ENCODE measurements at places on chromosomes 11 and 22. TPM values are rescaled to one million over a fixed set of nuclear protein-coding genes. Genes with fewer than 3 reads are reported as not detected.

Gene POLDIP3
- 60.1 TPM for total RNA-seq

Gene KRTAP5-2
- total RNA-seq = not detected

Gene PTPN5
- total RNA-seq = not detected

Gene UCP2
- 36.8 TPM for total RNA-seq

Gene ROM1
- 7.0 TPM for total RNA-seq

Gene GVQW3
- total RNA-seq = 12.5 TPM

Gene APOA1
- not detected for total RNA-seq

Gene OR52D1
- total RNA-seq = not detected

Gene RFPL2
- not detected for total RNA-seq

Gene FXYD2
- not detected for total RNA-seq

Gene FADS2
- 514 TPM for total RNA-seq

Gene C22orf15
- total RNA-seq = not detected

Gene MAP6
- total RNA-seq = not detected

Gene TSSC4
- total RNA-seq = 35.6 TPM

Gene E2F8
- total RNA-seq = 22.0 TPM

Measured in PC-9 (cell line).